ENCODE measurements at places on chromosomes 6 and 20. TPM values are rescaled to one million over a fixed set of nuclear protein-coding genes. Genes with fewer than 3 reads are reported as not detected.

- no peak for DNase-seq
Measured at GRCh38 chr20:23923891-23924435, 44.4 kb upstream of the CST5 start.

- peak; percentile 62 for DNase-seq
Measured at GRCh38 chr6:6749702-6750491, 161.4 kb downstream of the LY86 start.

DNA sequence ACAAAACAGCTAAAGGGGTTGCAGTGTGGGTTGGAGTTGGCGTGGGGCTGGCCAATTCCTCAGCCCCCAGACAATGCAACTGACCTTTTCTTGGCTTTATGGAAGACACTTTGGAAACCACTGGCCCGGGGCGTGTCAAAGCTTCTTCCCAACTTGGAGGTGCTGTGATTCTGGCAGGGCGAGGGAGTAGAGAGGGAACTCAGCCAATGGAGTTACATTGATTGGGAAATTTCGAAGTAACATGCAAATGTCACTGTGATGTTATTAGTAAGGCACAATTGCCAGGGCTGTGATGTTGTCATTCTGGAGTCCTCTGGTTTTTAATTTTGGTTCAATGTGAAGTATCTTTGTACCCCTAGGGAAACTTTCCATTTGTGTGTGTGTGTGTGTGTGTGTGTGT lies 41.5 kb upstream of the EPB41L1 start:
- no peak for DNase-seq

DNA sequence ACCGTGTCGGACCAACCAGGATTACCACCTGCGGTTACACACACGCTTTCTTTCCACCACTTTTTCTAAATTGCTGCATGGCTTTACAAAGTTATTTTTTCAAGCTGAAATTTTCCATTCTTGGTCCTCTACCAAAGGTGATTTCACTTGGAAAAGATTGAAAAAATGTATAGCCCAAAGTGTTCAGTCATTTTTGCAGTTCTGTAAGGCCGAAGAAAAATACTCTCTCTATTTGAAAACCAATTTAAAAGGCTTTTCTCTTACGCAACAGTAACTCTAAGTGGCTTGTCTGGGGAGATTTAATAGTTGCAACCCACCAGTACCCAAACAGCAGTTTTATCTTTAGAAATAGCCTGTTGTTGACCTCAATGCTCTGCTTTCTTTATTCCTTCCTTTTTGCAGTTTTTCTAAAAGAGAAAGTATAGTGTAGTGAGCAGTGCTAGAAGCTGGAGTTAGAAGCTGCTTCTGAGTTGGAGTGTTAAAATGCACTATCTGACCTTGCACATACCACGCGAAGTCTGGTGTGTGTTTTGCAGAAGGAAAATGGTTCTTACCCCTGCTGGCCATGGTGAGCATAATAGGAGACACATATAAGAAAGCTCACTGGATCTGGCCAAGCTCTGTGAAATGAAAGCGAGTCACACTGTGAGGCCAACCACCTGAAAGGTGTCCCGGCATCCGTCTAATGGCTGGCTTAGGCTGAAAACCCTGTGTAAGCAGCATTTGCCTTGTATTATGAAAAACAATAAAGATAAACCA lies 271.6 kb upstream of the PRND start:
- no peak for DNase-seq

The SAMD10 gene
- total RNA-seq: 6.4 TPM

The MAP1LC3A gene
- total RNA-seq: 137 TPM
